ENCODE measurements at places on chromosomes 12 and 14.

DNA sequence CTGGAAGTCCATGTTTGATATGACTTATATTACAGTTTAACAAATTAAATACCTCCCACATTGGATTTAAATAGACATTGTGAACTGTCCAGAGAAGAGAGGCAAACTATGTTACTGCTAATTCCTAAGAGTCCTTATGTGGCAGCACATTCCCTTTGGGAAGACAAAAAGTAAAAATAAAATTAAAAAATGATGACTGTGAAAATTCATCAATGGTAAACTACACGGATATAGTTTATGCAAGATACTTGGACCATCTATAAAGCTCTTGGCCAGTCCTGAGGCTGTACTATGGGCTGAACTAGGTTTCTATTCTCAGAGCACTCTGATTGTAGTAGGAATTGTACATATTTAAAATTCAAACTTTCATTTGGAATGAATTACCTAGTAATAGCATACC lies 206.4 kb downstream of the LRRK2 start:
- no peak for DNase-seq

DNA sequence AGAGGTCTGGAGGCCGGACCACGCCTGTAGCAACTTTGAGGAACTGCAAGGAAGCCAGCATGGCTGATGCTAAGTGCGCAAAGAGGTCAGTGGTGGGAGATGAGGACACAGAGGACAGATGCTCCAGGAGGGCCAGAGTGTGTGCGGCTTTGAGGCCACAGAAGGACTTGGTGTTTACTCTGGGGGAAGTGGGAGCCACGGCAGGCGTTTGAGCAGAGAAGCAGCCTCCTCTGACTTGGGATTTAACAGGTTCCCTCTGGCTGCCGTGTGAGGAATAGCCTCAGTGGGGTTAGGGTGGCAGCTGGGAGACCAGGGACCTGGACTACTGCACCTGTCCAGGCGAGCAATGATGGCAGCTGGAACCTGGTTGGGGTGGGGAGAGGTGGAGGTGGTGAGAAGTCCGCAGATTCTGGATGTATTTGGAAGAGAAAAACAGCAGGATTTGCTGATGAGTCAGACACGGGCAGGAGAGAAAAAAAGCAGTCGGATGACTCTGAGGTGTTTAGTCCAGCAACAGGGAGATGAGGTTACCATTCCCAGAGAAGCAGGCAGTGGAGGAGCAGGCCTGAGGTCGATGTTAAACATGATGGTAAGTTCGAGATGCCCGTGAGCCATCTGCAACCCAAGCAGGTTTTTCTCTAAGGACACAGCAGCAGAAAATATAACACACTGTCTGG lies 143.5 kb downstream of the SCARB1 start:
- no peak for DNase-seq

DNA sequence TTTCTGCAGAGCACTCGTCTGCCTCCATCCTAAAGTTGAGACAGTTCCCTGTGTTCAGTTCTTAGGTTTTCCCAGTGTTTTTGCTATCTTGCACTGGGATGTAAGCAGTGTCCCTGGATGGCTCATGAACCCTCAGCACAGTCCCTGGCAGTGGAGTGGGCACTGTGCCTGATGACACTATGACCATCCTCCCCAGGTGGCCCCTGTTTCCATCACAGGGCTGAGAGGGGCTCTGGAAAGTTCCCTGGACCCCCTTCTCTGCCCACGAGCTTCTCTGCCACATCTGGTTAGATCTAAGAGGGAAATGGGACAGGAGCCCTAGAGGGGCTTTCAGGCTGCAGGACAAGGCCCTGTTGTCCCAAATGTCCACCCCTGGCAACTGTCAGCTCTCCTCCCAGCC lies 249.8 kb upstream of the SFSWAP start:
- no peak for DNase-seq

- no peak for DNase-seq
These were observed 339.3 kb upstream of the SFSWAP start for GRCh38 chr12:131371401-131372170.

- no peak for DNase-seq
These were observed 32.8 kb downstream of the CCDC91 start for GRCh38 chr12:28223025-28223554.

All from hematopoietic multipotent progenitor cell treated with erythropoietin and hydrocortisone succinate and interleukin-3 and kit ligand, for 17 days (in vitro differentiated cells).